ENCODE measurements at places on chromosomes 1 and 21. TPM values are rescaled to one million over a fixed set of nuclear protein-coding genes. Genes with fewer than 3 reads are reported as not detected.

ESRRG gene
- total RNA-seq = not detected

SMCP gene
- not detected for total RNA-seq

CENPL gene
- 14.2 TPM for total RNA-seq

ZNF326 gene
- 27.3 TPM for total RNA-seq

TTC34 gene
- 6.2 TPM for total RNA-seq

ATF6 gene
- total RNA-seq = 24.3 TPM
